ENCODE measurements at places on chromosomes 7 and 10. TPM values are rescaled to one million over a fixed set of nuclear protein-coding genes. Genes with fewer than 3 reads are reported as not detected.

- no peaks in the 10 kb centered on the region for H3K27me3 ChIP-seq
- peaks cover 10% of the 10 kb centered on the region for H3K4me1 ChIP-seq
- no peak overlapping the region for H3K4me3 ChIP-seq
- no peak for DNase-seq
- no peaks in the 10 kb centered on the region for H3K36me3 ChIP-seq
- no peak overlapping the region for H3K27ac ChIP-seq
These were observed 6.1 kb downstream of the COL1A2 start for GRCh38 chr7:94400643-94401427.

GRCh38 chr10:124941823-124942222 lies at the start of gene ZRANB1:
TSS of gene ZRANB1 (plus strand) at chr10:124942123. CDS start at chr10:124942494, 371 bp downstream.
- no peaks in the 10 kb centered on the region for H3K36me3 ChIP-seq
- DNase-seq = no peak
- H3K27me3 ChIP-seq = no peaks in the 10 kb centered on the region
- no peak within 1 kb of the TSS for H3K27ac ChIP-seq
- no peak within 1 kb of the TSS for H3K4me3 ChIP-seq

DNA sequence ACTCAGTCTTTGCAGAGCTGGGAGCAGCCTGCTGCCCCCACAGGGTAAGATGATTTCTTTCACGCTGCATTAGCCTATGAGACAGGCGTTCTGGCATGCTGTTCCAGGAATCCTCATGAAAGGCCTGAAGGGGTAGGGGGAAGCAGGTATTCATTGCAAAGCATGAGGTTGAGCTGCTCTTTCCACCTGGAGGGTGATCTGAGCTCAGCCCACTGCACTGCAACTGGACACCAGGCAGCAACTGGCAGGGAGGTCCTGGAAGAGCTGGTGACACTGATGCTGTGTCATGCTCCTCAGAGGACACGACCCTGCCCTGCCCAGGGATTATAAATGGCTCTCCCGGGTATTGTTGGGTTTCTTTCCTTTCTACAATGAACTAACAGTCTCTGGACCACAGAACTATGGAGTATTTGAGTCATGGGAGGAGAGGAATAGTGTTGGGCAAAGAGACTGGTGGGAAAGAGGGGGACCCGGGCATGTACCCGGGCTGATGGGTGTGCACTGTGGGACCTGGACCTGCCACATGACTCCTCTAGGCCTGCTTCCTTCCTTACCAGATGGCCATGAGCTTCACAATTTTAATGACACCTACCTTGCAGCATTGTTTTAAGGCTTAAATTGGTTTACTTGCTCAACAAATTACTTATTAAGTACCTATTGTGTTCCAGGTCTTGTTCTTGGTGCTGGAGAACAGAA lies 24.3 kb downstream of the SLC25A28 start:
- peaks cover 22% of the 10 kb centered on the region for H3K27me3 ChIP-seq
- H3K27ac ChIP-seq = no peak overlapping the region
- DNase-seq = no peak
- H3K36me3 ChIP-seq = no peaks in the 10 kb centered on the region

DNA sequence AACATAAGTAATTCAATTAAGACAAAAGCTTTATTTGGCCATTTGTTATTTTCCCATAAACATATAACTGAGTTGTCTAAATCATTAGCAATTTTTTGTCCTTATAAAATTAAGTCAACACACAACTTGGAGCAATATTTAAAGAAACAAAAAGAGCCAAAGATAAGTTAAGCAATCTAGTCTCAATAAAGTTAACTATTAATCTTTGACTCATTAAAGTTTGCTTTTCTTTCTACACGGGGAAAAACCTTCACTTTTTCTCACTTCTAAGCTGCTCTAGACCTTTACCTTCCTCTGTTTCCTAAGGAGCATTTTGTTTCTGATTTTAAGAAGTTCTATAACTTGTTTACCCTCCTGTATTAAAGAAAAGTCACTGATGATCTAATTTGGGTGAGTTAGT lies 867.1 kb upstream of the PHF14 start:
- no peak for DNase-seq
- H3K4me3 ChIP-seq = no peak overlapping the region
- peaks cover 2% of the 10 kb centered on the region for H3K4me1 ChIP-seq
- no peaks in the 10 kb centered on the region for H3K36me3 ChIP-seq
- H3K27me3 ChIP-seq = no peaks in the 10 kb centered on the region

DNA sequence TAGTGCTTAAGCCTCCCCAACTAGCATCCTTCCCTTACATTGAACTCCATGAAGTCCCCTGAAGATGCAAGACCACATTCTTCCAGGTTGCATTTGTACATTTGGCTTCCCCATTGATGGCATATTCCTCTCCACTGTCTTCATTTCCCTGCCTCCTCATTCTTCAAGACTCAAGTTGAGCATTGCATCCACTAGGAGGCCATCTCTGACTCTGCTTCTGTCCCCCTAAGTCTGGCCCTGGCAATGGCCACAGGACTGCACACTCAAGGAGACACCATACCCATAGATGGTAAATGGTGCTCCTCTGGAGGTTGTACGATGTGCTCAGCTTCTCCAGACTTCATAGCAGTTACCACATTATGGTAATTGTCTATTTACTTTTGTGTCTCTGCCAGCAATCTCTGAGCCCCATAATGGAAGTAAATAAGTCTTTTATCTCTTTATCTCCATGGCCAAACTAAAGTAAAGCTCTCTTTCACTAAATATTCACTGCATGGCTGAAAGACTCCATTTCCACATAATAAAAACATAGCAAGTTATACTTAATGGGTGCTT lies 112.6 kb downstream of the PTPRZ1 start:
- H3K4me1 ChIP-seq = peaks cover 31% of the 10 kb centered on the region
- H3K27ac ChIP-seq = no peak overlapping the region
- H3K36me3 ChIP-seq = peaks cover 47% of the 10 kb centered on the region
- no peak overlapping the region for H3K4me3 ChIP-seq

DNA sequence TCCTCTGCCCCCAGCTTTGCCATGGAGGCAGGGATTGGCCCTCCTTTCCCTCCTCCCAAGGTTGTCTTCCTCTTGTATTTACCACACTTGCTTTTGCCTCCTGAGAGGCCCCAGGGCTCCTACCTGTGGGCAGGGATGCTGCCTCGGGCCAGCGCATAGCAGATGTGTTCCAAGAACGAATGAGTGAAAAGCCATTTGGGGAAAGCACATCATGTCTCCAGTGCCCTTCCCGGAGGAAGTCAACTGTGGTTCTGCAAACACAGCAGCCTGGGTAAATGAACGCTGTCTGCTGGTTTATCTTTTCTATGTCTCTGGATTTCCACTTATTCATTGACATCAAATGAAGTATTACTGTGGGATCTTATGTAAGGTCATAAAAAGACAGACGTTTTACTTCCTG lies 161.7 kb downstream of the FANK1 start:
- H3K4me3 ChIP-seq = peak overlapping the region; percentile 24
- no peaks in the 10 kb centered on the region for H3K27me3 ChIP-seq
- peaks cover 38% of the 10 kb centered on the region for H3K4me1 ChIP-seq
- H3K27ac ChIP-seq = no peak overlapping the region
- H3K36me3 ChIP-seq = peaks cover 16% of the 10 kb centered on the region

GRCh38 chr7:103065667-103066066 lies 8.9 kb downstream of the FBXL13 start:
- no peak overlapping the region for H3K27ac ChIP-seq
- no peaks in the 10 kb centered on the region for H3K4me1 ChIP-seq
- H3K4me3 ChIP-seq = no peak overlapping the region
- no peaks in the 10 kb centered on the region for H3K27me3 ChIP-seq

- no peak overlapping the region for H3K4me3 ChIP-seq
- H3K4me1 ChIP-seq = peaks cover 2% of the 10 kb centered on the region
- no peaks in the 10 kb centered on the region for H3K27me3 ChIP-seq
These were observed 58.9 kb downstream of the COL17A1 start for GRCh38 chr10:104026762-104027161.

GRCh38 chr7:29274146-29275017 lies 79.8 kb downstream of the CHN2 start:
- no peak for DNase-seq
- no peak overlapping the region for H3K27ac ChIP-seq
- peaks cover under 1% of the 10 kb centered on the region for H3K36me3 ChIP-seq
- H3K4me1 ChIP-seq = peaks cover 7% of the 10 kb centered on the region
- H3K4me3 ChIP-seq = no peak overlapping the region
- H3K27me3 ChIP-seq = no peaks in the 10 kb centered on the region

- H3K27ac ChIP-seq = no peak overlapping the region
- H3K4me3 ChIP-seq = no peak overlapping the region
- no peak for DNase-seq
- H3K4me1 ChIP-seq = peaks cover 4% of the 10 kb centered on the region
- H3K27me3 ChIP-seq = no peaks in the 10 kb centered on the region
These were observed 42.3 kb downstream of the DPYSL4 start for GRCh38 chr10:132229096-132229495.

The DAGLB gene
- total RNA-seq = 33.0 TPM

- H3K4me1 ChIP-seq = peaks cover 64% of the 10 kb centered on the region
- peak overlapping the region; percentile 82 for H3K27ac ChIP-seq
- H3K4me3 ChIP-seq = peak overlapping the region; percentile 41
- no peaks in the 10 kb centered on the region for H3K27me3 ChIP-seq
These were observed 30.6 kb downstream of the PALD1 start for GRCh38 chr10:70508912-70509756.

Data from neural crest cell (in vitro differentiated cells).